ENCODE measurements at places on chromosomes 12 and 14.

DNA sequence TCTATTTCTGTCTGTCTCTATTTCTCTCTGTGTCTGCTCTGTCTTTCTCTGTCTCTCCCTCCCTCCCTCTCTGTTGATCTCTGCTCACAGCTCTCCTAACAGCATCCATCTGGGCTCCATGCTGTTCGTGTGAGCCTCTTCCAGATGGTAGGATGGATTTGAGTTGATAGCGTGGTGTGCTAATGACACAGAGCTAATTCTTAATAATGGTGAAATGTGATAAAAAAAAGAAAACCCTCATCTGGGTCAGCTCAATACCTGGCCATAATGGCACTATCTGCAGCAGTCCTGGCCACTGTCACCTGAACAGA is 96.4 kb downstream of the AACS start:
- DNase-seq = no peak

GRCh38 chr12:77070382-77070781 is 5.0 kb upstream of the E2F7 start:
- DNase-seq = no peak

GRCh38 chr12:122646517-122647217 is 56.5 kb downstream of the HCAR2 start:
- DNase-seq = no peak

DNA sequence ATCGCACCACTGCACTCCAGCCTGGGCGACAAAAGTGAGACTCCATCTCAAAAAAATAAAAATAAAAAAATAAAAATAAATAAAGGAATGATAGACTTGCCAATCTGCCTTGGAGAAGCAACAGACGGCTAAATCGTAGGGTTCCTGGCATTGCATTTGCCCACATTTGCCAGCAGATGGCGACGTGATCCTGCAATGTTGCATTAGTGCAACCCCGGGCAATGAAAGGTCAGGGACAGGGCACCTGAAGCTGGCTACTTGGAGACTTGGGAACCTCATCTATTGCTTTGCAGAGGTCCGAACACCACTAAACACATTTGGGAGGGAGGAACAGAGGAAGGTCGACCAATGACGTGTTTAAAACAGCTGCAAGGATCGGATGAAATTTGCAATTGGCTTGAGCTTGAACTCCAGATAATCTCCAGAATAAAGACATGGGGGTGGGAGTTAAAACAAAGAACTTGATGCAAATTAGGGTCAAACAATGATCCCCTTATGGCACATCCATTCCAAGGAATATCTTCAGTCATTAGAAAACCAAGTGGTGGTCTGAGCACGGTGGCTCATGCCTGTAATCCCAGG is 34.6 kb downstream of the SPRING1 start:
- peak; percentile 61 for DNase-seq

- DNase-seq = no peak
These were observed 231.5 kb downstream of the AACS start for GRCh38 chr12:125296701-125297100.
